ENCODE measurements at places on chromosomes 1 and 21.
A peak's percentile ranks its signal among the peaks of the same experiment; 100 is the strongest.

DNA sequence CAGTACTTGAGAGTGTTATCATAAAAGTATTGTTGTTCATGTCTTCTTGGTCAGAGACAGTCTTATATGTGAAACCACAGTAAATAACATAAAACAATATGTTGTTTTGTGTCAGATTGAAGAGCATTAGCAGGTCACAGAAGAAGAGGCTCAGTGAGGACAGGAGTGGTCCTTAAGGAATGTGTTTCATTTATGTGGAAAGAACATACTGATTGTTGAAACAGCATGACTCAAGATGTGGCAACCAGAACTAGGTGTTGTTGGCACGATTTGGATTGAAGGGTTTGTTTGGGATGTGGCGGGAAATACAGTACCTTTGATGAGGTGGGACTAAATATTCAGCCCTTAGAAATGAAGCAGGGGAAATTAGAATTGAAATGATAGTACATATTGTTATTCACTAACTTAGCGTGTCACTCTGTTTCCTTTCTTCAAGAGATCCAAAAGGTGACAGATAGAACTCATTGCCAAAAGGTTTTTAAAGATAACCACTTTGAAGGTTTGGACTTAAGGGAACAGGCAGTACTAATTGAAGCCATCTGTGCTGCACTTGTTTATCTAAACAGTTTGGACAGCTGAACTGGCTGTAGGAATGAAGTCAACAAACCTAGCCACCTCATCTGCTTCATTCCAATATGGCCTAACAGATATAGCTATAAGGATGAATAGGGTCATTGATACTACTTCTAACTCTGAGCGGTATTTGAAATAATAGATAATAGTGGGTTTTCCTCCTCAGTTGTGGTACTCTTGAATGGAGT, 14.4 kb downstream of the RALGPS2 start:
- no peak for DNase-seq
- H3K4me1 ChIP-seq: no peaks in the 10 kb centered on the region
- H3K4me3 ChIP-seq: no peak overlapping the region
- H3K27ac ChIP-seq: no peak overlapping the region
- H3K27me3 ChIP-seq: no peaks in the 10 kb centered on the region

DNA sequence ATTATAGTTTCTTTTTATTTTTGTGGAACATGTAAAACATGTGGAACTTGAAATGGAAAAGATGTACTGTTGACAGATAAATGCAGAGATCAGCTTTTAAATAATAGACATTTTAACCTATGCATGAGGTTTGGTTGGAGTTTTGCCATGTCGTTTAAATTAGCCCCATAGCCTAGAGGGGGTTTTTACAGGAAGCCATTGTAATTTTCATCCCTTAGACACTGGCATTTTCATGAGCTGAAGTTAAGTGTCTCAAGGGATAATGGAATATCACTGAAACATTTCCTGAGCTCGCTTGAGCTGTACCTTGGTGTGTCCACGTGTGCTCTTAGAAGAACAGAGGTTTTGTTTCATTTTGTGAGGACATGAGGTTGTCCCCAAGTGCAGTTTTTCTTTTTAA, 54.2 kb downstream of the HMCN1 start:
- H3K4me3 ChIP-seq: no peak overlapping the region
- no peak overlapping the region for H3K27ac ChIP-seq
- DNase-seq: no peak
- H3K4me1 ChIP-seq: peaks cover 11% of the 10 kb centered on the region

DNA sequence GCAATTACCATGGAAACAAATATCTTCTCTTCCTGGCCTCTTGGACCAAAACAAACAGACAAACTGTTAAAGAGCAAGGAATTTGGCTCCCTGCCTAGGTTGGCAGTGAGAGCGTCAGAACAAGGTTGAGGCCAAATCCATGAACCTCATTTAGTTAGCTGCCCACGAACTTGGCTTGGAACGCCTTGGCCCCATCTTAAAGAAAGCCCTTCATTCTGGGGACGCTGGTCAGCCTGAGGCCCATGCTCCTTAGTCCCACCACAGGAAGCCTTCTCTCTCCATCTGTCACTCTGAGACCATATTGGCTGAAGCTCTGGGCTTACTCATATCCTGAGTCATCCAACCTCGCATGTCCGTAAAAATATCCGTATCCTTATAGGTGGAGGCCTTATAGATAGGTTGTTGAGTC, 62.4 kb upstream of the DIRAS3 start:
- H3K4me3 ChIP-seq: no peak overlapping the region
- peaks cover 19% of the 10 kb centered on the region for H3K4me1 ChIP-seq
- no peak overlapping the region for H3K27ac ChIP-seq

DNA sequence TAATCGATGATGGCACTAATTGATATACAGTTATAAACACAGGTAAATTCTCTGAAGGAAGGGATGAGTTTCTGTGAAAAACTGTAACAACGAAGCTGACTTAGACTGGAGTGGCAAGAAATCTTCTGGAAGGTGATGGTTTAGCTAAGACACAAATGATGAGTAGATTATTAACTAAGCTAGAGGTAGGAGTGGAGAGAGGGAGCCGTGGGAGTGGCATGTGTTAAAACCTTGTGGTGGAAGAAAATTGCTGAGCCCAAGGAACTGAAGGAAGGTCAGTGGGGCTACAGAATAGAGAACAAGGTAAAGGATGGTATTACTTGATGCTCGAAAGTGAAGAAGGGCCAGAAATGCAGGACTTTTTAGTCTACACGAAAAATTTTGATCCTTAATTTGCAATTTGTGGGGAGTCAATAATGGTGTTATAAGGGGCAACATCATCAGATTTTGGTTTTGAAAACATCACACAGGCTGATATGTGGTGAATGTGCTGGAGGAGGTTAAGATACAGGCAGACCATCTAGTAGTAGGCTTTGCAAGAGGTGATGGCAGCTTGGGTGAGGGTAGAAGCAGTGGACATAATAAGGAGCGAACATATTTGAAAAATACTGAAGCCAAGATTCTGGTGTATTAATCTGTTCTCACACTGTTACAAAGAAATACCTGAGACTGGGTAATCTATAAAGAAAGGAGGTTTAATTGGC, 93.8 kb downstream of the S1PR1 start:
- no peak for DNase-seq
- H3K4me1 ChIP-seq: no peaks in the 10 kb centered on the region
- H3K27me3 ChIP-seq: no peaks in the 10 kb centered on the region
- H3K27ac ChIP-seq: no peak overlapping the region

DNA sequence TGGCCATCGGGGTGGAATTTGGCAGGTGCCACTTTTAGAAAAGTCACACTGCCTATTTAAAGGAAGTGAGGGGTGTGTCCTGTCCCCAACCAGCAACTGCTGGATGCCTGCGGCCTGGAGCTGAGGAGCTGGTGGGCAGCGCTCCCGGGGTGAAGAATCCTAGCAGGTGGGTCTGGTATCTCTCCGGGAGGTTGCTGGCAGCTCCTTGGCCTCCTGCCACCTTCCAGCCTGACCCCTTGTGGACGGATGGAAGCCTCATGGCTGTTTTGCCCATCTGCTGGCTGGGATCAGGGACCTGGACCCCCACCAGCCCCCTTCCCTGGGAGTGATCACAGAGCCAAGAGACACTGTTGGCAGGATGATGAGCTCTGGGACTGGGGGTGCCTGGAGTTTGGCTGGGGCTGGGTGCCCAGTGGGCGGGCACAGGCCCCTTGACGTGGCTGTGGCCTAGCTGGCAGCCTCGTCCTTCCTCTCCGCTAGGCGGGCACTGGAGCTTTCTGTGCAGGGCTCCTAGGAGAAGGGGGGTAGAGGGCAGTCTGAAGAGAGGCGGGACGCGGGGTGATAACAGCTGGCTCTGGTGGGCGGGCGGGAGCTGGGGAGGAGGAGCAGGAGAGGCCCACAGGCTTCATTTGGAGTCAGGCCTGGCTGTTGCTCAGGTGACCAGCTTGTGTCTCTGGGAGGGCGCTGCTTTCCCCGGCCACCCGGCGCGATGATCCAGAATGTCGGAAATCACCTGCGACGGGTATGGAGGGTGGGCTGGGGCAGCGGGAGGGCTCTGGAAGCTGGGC, at the start of gene ACOT11:
TSS of gene ACOT11 (plus strand) at position 628 of the 788 bp plus-strand sequence. CDS start at position 710, 82 bp downstream.
- DNase-seq: peak; percentile 85
- peaks cover 17% of the 10 kb centered on the region for H3K4me1 ChIP-seq
- no peaks in the 10 kb centered on the region for H3K27me3 ChIP-seq
- no peak within 1 kb of the TSS for H3K27ac ChIP-seq

GRCh38 chr1:50420689-50421365, 2.4 kb downstream of the DMRTA2 start:
- H3K36me3 ChIP-seq: no peaks in the 10 kb centered on the region
- peaks cover 100% of the 10 kb centered on the region for H3K27me3 ChIP-seq
- DNase-seq: no peak

DNA sequence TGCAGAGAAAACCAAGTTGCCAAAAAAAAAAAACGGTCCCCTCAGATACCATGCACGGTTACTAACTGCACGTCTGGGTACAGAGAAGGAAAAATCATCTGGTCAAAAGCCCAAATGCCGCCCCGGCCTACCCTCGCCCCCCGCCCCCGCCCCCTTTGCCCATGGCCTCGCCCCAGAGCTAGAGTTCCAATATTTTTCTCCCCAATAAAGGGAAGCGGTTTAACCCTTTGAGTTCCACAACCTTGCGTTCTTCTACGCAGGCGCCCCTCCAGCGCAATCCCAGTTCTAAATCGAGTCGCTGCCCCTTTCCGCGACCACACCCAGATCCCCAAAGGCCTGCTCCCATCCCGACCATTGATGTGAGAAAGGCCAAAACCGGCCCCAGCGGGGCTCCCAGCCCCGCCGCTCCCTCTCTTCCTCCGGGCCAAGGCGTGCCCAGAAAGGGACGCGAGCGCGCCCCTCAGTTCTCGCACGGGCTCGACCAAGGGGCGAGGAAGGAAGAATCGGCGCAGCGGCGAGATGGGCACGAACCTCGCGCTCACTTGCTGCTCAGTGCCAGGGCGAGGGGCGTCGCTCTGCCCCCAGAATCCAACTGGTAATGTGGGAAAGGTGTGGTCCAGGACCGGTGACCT, 797 bp downstream of the WDR47 start:
- peak overlapping the region; percentile 91 for H3K27ac ChIP-seq
- H3K27me3 ChIP-seq: no peaks in the 10 kb centered on the region
- H3K4me3 ChIP-seq: peak overlapping the region; percentile 94
- H3K36me3 ChIP-seq: no peaks in the 10 kb centered on the region

GRCh38 chr21:42349420-42350317, 1.1 kb downstream of the TFF2 start:
- no peaks in the 10 kb centered on the region for H3K36me3 ChIP-seq
- H3K4me3 ChIP-seq: no peak overlapping the region
- DNase-seq: no peak
- H3K27ac ChIP-seq: no peak overlapping the region

GRCh38 chr21:41402231-41402630, 23.8 kb upstream of the MX1 start:
- no peaks in the 10 kb centered on the region for H3K27me3 ChIP-seq
- no peak overlapping the region for H3K4me3 ChIP-seq
- H3K36me3 ChIP-seq: peaks cover 32% of the 10 kb centered on the region
- no peak overlapping the region for H3K27ac ChIP-seq
- no peak for DNase-seq
- H3K4me1 ChIP-seq: no peaks in the 10 kb centered on the region

DNA sequence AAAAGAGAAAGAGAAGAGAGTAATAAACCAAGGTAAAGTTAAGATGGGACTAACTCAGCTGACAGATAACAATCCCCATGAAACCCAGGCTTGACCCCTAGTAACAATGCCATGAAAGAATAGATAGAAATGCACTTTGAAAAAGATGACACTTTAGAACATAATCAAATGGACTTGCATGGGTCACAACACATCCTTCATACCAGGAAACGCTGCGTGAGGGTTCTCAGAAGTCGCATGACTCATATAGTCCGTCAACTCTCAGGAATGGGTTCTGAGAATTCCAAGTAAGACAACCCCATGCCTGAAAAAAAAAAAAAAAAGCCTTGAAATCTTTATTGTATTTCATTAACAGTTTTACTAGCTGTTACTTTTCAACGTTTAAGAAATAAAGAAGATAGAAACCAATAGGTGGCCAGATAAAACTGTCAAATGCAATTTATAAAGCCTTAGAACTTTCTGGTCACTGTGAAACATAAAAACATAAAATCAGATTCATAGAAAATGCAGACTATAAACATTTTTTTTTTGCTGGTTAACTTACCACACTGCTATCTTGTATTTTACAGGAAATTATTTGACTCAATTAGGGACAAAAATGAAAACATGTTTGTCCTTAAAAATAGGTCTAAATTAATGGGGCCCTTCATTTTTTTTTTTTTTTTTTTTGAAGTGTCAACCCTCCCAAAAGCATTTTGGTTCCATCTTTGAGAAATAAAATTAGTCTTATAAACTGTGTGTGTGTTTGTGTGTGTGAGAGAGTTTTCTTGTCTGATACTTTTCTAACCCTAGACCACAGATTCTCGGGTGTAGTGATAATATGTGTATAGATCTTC, 202.1 kb downstream of the NCAM2 start:
- peak overlapping the region; percentile 9 for H3K4me3 ChIP-seq
- DNase-seq: no peak
- H3K36me3 ChIP-seq: no peaks in the 10 kb centered on the region
- no peaks in the 10 kb centered on the region for H3K27me3 ChIP-seq
- H3K27ac ChIP-seq: peak overlapping the region; percentile 69
- H3K4me1 ChIP-seq: peaks cover 6% of the 10 kb centered on the region

DNA sequence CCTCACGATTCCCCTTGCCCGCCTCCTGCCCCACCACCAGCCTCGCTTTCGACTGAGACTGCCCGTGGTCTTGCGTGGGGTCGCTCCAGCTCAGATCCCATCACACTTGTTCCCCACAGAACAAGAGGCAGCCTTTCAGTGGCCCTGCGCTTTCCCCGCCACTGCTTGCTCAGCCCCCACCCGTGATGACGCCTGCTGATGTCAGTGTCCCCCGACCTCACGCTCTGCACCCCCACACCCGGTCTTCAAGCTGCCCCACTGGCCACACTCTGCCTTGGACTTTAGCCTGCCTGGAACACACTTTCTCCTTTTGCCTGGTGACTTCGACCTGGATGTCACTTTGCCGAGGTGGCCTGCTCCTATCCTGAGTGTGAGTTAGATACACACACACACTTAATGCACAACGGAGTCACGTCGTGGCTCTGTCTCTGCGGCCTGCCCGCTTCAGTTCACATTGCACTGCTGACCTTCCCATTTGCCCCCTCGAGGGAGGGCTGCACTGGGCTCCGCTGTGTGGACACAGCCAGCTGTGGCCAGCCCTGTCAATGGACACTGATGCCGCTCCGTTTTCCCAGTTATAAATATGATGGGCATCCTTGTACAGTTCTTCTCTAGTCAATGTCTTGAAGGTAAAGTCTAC, 13.0 kb downstream of the AGPAT3 start:
- no peak for DNase-seq
- H3K36me3 ChIP-seq: peaks cover 5% of the 10 kb centered on the region
- H3K27me3 ChIP-seq: no peaks in the 10 kb centered on the region

Data from suprapubic skin (tissue), 4 donors.